T-helper 17 cell (primary cell): ENCODE measurements at places on chromosomes 13 and 19.
A peak's percentile ranks its signal among the peaks of the same experiment; 100 is the strongest.

GRCh38 chr13:113275387-113275786, 21.7 kb upstream of the LAMP1 start:
- no peak overlapping the region for H3K27ac ChIP-seq
- H3K4me1 ChIP-seq, result peaks cover 11% of the 10 kb centered on the region
- H3K36me3 ChIP-seq, result peaks cover 2% of the 10 kb centered on the region
- no peak for DNase-seq

DNA sequence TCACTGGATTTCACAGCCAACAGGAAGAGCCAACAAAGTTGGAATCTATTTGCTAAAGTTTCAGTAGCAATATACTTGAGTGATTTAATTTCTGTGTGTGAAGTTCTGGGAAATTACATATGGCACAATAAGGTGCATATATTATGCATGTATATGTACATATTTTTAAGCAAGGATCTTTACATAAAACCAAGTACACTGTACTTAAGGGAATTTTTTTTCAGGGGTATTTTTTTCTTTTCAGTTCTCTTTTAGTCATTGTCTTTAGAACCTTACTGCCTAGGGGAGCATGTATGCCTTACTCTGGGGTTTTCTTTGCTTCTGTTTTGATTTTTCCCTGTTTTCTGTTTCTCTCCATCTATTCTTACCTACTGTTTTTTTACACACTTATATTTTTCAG, 7.4 kb downstream of the RAP2A start:
- H3K27me3 ChIP-seq, result no peaks in the 10 kb centered on the region
- no peak overlapping the region for H3K27ac ChIP-seq
- DNase-seq, result no peak
- H3K4me3 ChIP-seq, result no peak overlapping the region
- peaks cover 14% of the 10 kb centered on the region for H3K4me1 ChIP-seq

GRCh38 chr19:6774821-6775707, 2.6 kb downstream of the VAV1 start:
- H3K4me3 ChIP-seq, result peak overlapping the region; percentile 80
- H3K27ac ChIP-seq, result peak overlapping the region; percentile 51

DNA sequence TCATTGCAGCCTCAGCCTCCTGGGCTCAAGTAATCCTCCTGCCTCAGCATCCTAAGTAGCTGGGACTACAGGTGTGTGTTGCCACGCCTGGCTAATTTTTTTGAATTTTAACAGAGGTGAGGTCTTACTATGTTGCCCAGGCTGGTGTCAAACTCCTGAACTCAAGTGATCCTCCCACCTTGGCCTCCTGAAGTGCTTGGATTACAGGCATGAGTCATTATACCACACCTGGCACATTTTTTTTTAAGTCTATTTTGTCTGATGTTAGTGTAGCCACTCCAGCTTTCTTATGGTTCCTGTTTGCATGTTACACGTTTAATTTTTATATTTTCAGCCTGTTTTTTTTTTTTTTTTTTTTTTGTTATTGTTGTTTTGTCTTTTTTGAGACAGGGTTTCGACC, 24.8 kb downstream of the KDM4B start:
- no peak overlapping the region for H3K27ac ChIP-seq
- H3K36me3 ChIP-seq, result no peaks in the 10 kb centered on the region
- DNase-seq, result no peak
- H3K4me1 ChIP-seq, result peaks cover 19% of the 10 kb centered on the region
- no peak overlapping the region for H3K4me3 ChIP-seq
- no peaks in the 10 kb centered on the region for H3K27me3 ChIP-seq

- DNase-seq, result no peak
- H3K4me1 ChIP-seq, result peaks cover 8% of the 10 kb centered on the region
- H3K27ac ChIP-seq, result peak overlapping the region; percentile 27
- H3K4me3 ChIP-seq, result no peak overlapping the region
Observed at GRCh38 chr13:46378411-46378810, 8.6 kb downstream of the RUBCNL start.

DNA sequence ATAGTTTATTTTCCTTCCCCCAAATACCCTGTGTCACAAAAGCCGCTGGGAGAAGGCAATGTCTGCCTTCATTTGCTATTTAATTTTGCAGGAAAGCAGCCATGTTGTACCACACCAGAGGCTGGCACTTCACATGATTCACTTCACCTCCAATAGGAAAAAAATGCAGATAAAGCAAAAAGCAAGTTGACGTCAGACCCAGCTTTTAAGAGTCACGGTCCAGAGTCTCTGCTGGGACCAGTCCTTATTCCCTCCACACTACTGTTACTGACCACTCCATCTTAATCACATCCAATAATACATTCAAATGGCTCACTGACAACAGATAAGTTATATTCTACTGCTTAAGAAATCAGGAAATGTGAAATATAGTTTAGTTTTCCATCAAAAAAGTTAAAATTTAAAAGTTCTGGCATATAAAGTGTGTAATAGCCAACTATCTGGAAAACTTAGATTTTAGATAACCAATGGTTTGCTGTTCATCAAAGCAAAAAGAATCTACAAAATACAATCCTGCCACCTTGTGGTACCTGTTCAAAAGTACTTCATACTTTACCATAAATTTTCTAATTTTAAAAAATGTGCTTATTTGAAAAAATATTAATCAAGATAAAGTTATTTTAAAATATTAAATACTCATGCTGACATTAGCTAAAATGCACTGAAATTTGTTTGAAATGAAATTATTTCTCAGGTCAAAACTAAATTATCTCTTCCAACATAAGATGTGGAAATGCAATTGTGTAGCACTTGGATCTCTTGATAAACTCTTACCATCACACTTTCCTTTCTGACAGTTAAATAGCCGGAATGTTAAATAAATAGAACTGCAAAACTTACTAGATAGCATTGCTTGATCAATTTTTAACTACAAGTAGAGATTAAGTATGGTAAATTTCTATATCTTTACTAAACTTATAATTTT, 97.3 kb downstream of the SERP2 start:
- H3K4me1 ChIP-seq, result peaks cover 14% of the 10 kb centered on the region
- H3K27me3 ChIP-seq, result no peaks in the 10 kb centered on the region
- no peak overlapping the region for H3K27ac ChIP-seq
- no peak overlapping the region for H3K4me3 ChIP-seq
- H3K36me3 ChIP-seq, result peaks cover 2% of the 10 kb centered on the region

GRCh38 chr13:32737111-32737571, 150.9 kb downstream of the PDS5B start:
- no peak for DNase-seq
- H3K36me3 ChIP-seq, result peaks cover 2% of the 10 kb centered on the region
- H3K4me1 ChIP-seq, result peaks cover 29% of the 10 kb centered on the region
- H3K27ac ChIP-seq, result peak overlapping the region; percentile 98
- H3K4me3 ChIP-seq, result peak overlapping the region; percentile 87
- H3K27me3 ChIP-seq, result no peaks in the 10 kb centered on the region

DNA sequence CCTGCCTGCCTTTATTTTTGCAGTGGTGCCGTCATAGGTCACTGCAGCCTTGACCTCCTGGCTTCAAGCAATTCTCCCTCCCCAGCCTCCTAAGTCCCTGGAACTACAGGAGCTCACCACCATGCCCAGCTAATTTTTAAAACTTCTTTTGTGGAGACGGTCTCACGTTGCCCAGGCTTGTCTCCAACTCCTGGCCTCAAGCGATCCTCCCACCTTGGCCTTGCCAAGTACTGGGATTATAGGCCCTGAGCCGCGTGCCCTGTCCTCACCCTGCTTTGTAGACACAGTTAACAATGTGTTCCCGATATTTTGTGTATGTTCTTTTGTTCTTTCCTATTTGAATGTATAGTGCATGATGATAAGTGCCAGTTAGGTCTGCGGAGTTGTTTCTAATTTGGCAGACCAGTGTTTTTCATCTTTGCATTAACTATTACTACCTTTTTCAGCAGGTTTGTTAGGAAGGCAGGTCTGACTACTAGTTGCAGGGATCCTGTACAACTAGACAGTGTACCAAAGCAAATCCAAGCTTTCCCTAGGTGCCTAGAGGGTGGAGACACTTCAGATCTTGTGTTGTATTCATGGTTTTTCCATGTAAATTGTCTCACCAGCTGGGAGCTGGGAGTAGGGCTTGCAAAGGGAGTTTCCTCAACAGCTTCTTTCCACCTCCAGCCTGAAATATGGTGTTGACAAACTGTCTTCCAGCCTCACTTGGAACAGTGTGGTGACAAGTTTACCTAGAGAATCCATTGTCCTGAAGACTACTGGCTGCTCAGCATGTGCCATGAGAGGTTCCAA, 9.5 kb upstream of the WTIP start:
- no peak overlapping the region for H3K27ac ChIP-seq
- no peak for DNase-seq
- H3K4me1 ChIP-seq, result peaks cover 7% of the 10 kb centered on the region
- no peak overlapping the region for H3K4me3 ChIP-seq
- peaks cover 13% of the 10 kb centered on the region for H3K36me3 ChIP-seq

- peak overlapping the region; percentile 89 for H3K27ac ChIP-seq
- peaks cover 27% of the 10 kb centered on the region for H3K4me1 ChIP-seq
- H3K4me3 ChIP-seq, result peak overlapping the region; percentile 89
- no peak for DNase-seq
- H3K27me3 ChIP-seq, result no peaks in the 10 kb centered on the region
Observed at GRCh38 chr19:18587962-18588610, 512 bp upstream of the REX1BD start.

DNA sequence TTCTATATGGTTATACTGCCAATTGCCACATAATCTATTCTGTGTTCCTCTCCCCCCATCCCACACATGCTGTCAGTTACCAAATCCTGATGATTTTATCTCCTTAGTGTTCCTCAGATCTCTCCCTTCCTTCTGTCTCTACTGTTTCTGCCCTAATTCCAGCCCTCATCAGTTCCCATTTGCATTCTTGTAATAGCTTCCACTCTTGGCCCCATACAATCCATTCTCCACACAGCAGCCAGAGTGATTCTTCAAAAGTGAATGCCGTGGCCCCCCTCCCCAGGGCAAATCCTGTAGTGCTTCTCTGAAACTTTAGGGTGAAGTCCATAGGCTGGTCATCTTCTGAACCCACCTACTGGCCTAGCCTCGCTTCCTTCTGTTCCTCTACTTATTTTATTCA, 114.4 kb downstream of the ZAR1L start:
- H3K36me3 ChIP-seq, result peaks cover 10% of the 10 kb centered on the region
- peaks cover 6% of the 10 kb centered on the region for H3K4me1 ChIP-seq
- H3K27me3 ChIP-seq, result no peaks in the 10 kb centered on the region
- H3K27ac ChIP-seq, result no peak overlapping the region
- no peak for DNase-seq

DNA sequence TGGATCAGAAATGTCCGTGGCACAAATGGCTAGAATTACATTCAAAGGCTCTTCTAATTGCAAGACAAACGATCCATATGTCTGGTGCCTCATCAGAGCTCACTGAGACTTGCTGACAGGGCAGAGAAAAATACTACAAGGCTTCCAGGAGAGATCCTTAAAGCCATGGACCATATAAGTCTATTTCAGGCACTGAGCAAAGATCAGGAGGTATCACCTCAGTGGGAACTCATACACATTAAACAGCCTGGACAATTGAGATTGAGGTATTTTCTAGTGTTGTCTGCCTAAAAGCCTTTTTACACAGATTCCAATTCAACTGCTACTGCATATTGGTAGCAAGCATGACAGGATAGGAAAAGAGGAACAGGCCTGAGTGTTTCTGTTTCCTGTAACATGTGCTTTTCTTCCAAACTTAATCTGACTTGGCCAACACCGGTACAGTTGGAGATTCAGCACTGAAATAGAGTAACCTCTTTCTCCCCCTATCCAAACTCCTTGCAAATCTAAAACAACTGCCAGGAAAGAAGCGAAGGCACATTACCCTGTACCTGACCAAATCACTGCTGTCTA, 65.9 kb downstream of the SERP2 start:
- H3K4me3 ChIP-seq, result no peak overlapping the region
- H3K4me1 ChIP-seq, result peaks cover 22% of the 10 kb centered on the region
- H3K27me3 ChIP-seq, result peaks cover 8% of the 10 kb centered on the region

DNA sequence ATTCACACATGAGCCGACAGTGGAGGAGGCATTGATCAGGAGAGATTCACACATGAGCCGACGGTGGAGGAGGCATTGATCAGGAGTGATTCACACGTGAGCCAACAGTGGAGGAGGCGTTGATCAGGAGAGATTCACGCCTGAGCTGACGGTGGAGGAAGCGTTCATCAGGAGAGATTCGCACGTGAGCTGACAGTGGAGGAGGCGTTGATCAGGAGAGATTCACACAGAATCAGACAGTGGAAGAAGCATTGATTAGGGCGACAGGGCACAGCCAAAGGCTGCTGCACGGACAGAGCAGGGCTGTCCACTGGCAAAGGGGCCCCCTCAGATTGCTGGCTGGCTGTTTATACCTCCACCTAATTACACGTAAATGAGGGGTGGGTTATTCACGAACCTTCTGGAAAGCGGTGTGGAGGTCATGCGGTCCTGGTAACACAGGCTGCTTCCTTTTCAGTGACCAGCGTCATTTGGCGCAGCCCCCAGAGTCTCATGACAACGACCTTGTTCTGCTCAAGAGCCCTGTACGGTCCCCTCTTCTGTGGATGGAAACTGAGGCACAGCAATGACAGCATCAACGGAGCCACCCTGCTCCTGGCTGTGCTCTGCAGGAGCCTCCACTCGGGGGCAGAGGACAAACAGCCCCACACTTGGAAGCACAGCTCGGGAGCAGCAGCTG, 50.6 kb upstream of the GAS6 start:
- peaks cover 5% of the 10 kb centered on the region for H3K36me3 ChIP-seq
- no peak overlapping the region for H3K4me3 ChIP-seq
- H3K4me1 ChIP-seq, result peaks cover 3% of the 10 kb centered on the region

GRCh38 chr19:54451997-54452396, 3.0 kb downstream of the LENG8 start:
- peaks cover 11% of the 10 kb centered on the region for H3K36me3 ChIP-seq
- H3K27me3 ChIP-seq, result no peaks in the 10 kb centered on the region
- DNase-seq, result no peak
- no peak overlapping the region for H3K4me3 ChIP-seq

DNA sequence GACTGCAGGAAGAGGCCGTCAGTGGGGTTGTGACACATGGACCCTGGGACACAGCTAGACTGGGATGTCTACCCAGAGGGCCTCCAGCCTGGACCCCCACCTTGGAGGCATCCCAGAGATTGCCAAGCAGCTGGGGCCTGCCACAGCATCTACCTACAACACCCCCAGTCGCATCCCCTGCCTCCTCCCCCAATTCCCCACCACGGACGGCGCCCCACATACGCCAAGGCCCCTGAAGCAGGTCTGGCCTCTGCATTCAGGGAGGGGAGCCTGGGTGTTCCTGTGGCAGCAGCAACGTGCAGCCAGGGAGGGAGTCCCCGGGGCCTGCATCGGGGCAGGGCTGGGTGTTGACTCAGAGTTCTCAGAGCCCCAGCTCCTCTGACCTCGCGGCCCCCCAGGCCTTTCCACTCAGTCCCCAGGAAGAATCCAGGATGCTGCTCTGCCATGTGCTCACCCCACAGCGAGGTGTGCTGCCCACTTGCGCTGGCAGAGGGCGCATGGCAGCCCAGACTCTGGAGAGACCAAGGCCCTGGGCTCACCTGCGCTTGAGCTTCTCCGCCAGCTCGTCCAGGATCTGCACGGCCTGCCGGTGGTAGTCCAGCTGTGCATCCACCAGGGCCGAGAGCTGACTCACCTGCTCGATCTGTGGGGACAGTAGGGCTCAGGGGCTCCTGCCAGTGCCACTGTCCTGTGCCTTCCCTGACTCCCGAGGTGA, 19.6 kb downstream of the MPND start:
- peaks cover 2% of the 10 kb centered on the region for H3K36me3 ChIP-seq
- H3K4me3 ChIP-seq, result no peak overlapping the region
- no peaks in the 10 kb centered on the region for H3K27me3 ChIP-seq
- H3K4me1 ChIP-seq, result peaks cover 5% of the 10 kb centered on the region

GRCh38 chr13:47136504-47136941, 239.7 kb upstream of the HTR2A start:
- DNase-seq, result no peak
- no peak overlapping the region for H3K4me3 ChIP-seq
- no peaks in the 10 kb centered on the region for H3K36me3 ChIP-seq
- no peaks in the 10 kb centered on the region for H3K4me1 ChIP-seq
- no peak overlapping the region for H3K27ac ChIP-seq
